Epithelial cell of esophagus (primary cell): ENCODE measurements at places on chromosomes 7 and 10.

- no peak for DNase-seq
These were observed 180.5 kb downstream of the PFKFB3 start for GRCh38 chr10:6383096-6383812.

GRCh38 chr10:44154956-44155355 is 229.9 kb downstream of the CXCL12 start:
- no peak for DNase-seq

- DNase-seq, result no peak
These were observed 58.5 kb downstream of the CPED1 start for GRCh38 chr7:121046893-121047468.

GRCh38 chr7:22712999-22713398 is 14.0 kb upstream of the IL6 start:
- DNase-seq, result no peak

GRCh38 chr7:3482147-3482921 is 181.3 kb downstream of the SDK1 start:
- DNase-seq, result peak; percentile 59

DNA sequence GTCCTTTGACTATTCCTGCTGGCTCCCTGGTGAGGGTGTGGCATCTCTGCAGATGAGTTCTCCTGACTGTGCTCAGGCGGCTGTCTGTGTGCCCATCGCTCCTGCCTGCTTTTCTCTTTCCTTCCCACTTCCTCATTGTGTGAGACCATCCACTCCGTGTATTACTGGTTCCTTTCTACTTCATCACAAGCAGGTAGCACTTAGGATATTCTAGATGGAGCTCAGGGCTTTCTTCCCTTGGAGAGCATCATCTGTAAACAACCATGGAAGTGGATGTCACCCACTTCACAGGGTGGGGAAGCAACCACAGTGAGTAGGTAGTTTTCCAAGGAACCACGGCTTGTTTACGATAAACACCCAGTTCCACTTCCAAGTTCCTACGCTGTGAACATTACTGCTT is 15.7 kb downstream of the DNAJB6 start:
- no peak for DNase-seq

- no peak for DNase-seq
These were observed 49.8 kb downstream of the FHIP2A start for GRCh38 chr10:114871379-114871778.

GRCh38 chr7:7510794-7511193 is 24.9 kb downstream of the COL28A1 start:
- no peak for DNase-seq

DNA sequence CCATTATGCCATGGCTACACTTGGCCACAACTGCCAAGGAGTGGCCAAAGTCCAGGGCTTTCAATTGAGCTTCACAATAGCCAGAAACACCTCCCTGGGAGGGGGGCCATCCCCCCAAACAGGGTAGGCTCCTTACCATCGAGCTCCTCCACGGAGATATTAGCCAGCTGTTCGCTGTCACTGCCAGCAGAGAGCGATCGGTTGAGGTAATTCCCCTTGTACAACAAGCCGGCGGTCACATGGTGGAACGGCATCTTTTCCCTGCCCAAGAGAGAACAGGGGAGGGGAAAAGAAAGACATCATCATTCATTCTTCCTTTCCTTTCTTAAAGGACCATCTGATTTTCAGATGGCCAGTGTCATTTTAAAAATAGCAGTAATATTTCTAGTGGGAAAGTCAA is 133.6 kb downstream of the CALN1 start:
- no peak for DNase-seq

- no peak for DNase-seq
These were observed 2.6 kb upstream of the PLXNA4 start for GRCh38 chr7:132578826-132579225.

DNA sequence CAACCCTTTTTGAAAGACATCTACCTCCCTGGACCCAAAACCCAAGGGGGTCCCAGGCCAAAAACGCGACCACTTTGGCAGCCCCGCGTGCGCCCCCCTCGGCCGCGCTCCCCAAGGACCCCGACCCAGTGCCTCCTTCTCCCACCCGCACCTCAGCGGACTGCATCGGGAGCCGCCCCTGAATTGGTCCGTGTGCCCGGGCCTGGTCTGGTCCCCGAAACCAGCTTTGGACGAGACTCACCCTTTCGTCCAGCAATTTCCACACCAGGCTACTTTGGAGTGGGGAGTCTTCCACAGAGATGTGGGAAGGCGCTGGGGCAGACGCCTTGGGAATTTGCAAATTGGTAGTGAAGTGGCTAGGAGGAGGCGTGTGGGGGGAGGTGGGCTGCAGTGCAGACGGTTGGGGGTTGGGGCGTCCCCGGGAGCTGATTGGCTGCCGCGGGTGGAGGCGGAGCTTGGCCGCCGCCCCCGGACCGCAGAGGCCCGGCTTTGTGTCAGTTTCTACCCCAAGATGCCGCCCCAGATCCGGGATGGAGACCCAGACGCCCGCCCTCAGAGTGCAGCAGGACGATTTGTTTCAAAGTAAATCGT is 16.9 kb downstream of the TCAF1 start:
- peak; percentile 62 for DNase-seq

DNA sequence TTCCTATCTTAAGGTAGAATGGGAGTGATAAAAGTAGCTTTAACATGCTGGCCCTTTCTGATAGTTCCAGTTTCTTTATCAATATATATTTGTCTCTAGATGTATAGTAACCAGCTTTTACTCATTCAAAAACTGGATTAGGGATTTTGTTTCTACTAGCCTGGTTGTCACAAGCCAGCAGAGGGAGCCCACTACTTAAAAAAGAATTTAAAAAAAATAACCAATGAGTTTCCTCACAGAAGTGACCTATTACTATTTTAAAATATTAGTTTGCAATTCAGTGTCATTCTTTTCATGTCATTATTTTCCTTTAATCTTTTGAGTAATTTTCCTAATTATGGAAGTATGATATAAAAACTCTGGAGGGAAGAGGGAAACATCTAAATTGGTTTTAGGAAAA is 142.1 kb downstream of the PHTF2 start:
- DNase-seq, result peak; percentile 41

DNA sequence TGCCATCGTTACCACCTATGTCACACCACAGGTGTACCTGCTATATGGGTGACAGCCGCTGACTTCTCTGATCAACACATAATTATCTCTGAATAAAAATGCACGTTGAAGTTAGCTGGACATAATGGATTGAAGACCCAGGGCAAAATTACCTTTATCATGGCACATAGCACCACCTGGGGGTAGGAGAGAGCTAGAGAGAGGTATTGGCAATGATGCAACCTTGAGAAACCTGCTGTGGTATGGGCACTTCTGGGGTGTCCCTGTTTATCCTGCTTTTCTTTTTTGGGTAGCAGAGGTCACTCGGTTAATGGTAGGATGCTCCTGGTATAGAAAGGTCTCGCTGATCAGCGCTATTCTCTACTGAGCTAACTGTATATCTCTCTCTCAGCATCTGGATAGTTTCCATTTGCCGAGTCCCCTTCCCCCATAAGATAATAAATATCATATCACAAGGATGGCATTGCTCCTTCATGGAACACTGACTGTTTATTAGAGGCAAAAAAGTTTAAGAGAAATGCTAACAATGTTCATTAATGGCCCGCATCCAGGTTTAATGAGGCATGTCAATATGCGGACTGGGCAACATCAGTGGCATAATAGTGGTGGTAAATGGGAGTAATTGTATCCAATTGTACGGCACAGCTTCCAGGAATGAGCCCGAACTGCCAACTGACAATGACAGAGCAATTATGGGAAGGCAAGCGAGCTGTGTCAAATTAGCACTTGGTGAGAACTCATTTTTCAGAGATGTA is 323.1 kb downstream of the TFEC start:
- DNase-seq, result peak; percentile 41

GRCh38 chr10:59803714-59804113 is 50.5 kb upstream of the MRLN start:
- DNase-seq, result no peak

GRCh38 chr7:70553364-70553763 is 578.6 kb upstream of the GALNT17 start:
- peak; percentile 27 for DNase-seq

GRCh38 chr7:97003262-97004246 is 1.8 kb upstream of the DLX6 start:
- no peak for DNase-seq

DNA sequence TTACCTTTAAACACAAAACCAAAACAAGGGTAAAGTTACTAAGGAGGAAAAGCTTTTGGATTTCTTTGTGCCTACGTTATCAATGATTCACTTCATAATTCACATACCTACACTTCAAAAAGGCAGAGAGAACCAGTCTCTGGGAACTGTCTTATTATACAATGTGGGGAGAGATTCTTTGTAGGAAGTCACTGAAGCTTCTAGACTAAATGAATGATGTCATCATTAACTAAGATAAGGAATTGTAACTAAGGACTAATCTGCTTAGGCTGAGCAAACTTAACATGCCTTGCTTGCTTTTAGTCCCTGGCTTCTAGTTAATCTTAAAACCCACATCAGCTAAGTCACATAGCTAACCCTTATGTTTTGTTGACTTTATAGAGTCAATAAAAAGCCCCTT is 771.2 kb downstream of the NXPH1 start:
- DNase-seq, result no peak

GRCh38 chr10:114499630-114500190 is 95.4 kb upstream of the AFAP1L2 start:
- DNase-seq, result peak; percentile 100

DNA sequence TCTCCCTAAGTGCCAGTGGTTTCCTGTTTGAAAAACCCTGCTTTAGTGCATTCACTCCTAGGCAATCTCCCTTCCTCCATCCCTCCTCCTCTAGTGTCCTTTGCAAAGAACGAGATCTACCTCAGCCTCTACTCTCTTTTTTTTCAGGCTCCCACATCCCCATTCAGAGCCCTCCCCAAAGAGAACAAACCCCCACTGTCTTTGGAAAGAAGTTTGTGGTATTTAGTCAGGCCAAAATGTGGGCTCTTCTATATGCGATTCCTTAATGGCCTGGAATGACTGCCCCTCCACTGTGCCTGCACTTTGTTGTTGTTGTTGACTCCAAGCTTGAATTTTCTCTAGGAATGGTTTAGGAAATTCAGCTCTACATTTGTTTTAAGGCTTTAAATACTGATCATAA is 36.3 kb downstream of the PALS2 start:
- DNase-seq, result no peak

DNA sequence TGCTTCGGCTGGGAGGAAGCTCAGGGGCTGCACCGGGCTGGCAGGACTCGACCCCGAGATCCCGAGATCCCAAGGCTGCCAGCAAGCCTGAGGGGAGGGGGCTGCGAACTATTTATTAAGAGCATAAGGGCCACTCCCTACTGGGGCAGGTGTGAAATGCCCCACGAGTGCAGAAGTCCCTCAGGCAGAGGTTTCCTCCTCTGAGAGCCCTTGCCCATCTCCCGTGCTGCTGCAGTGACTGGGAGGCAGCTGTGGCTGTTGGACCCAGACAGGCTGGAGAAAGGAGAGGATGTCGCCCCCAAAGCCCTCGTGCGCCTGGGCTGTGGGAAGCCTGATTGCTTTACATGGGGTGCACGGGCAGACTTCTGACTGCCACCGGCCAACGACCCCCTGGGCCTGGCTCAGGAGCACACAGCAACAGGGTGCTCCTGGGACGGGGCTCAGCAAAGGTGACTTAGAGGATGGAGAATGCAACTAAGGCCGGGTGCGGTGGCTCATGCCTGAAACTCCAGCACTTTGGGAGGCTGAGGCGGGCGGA is 39.8 kb downstream of the RGS10 start:
- no peak for DNase-seq
